ENCODE measurements at places on chromosomes 4 and X.

DNA sequence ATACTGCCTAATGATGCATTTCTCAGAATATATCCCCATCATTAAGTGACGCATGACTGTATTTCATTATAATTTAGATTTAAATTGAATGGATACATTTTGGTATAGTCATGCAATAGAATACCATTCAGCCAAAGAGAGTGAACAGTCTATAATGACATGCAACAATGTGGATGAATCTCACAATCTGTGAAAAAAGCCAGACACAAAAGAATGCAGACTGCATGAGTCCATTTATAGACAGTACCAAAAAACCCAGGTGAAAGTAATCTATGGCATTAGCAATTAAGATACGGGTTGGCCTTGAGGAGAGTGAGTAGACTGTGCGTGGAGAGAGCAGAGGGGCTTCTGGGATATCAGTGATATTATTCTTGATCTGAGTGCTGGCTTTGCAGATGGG is 239.7 kb upstream of the PGRMC2 start:
- ATAC-seq, result no peak

- ATAC-seq, result no peak
Measured at GRCh38 chrX:5907207-5907606, 321.5 kb downstream of the NLGN4X start.

DNA sequence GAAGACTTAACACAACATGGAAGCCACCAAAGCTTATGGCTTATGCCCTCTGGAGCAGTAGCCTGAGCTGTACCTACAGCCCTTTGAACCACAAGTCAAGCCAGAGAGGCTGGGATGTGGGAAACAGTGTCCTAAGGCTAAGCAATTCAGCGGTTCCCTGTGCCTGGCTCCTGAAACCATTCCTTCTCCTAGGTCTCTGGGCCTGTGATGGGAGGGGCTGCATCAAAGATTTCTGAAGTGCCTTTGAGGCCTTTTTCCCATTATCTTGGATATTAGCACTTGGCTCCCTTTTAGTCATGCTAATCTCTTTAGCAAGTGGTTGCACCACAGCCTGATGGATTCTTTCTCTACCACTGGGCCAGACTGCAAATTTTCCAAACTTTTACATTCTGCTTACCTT is 140.5 kb upstream of the NUDT10 start:
- no peak for ATAC-seq

- no peak for ATAC-seq
Measured at GRCh38 chrX:116111934-116112595, 58.5 kb upstream of the AGTR2 start.

- ATAC-seq, result no peak
Measured at GRCh38 chrX:103017542-103017941, 46.4 kb downstream of the BEX1 start.

- no peak for ATAC-seq
Measured at GRCh38 chr4:88148560-88148959, 9.9 kb downstream of the ABCG2 start.

- no peak for ATAC-seq
Measured at GRCh38 chrX:13482746-13483541, 86.5 kb upstream of the EGFL6 start.

GRCh38 chr4:109294006-109294405 is 8.5 kb downstream of the COL25A1 start:
- ATAC-seq, result peak; percentile 62

DNA sequence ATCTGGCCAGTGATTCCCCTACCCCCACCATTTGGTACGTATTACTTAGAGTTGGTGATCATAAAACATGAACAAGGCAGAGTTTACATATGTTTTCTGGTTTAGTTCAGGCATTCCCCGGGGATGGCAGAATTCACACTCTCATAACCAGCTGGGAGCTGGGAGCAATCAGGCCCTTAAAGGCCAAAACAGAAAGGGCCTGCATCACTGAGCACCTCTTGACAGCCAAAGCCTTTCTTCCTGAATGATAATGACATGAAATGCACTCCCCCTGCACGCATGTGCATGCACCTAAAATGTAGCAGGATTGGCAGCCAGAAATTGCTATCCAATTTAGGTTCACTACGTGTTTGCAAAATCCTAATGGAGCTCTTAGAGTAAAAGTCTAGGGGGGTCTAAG is 235.4 kb downstream of the GPC3 start:
- no peak for ATAC-seq

DNA sequence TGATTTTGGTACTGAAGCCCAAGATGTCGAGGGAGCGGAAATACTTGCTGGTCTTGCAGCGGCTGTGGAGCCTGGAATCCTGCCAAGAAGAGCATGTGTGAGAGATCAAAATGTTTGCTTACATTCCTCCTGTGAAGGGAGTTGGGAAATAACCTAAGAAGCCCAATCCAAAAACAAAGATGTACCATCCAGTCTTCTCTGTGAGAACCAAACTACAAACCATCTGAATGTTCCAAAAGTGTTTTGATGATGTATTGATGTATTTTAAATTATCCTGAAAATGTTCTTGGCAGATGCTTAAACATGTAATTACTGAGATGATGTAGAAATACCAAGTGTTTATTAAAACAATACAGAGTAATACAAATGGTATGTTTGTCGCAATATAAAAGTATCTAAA is 10.1 kb upstream of the ADH1A start:
- no peak for ATAC-seq

DNA sequence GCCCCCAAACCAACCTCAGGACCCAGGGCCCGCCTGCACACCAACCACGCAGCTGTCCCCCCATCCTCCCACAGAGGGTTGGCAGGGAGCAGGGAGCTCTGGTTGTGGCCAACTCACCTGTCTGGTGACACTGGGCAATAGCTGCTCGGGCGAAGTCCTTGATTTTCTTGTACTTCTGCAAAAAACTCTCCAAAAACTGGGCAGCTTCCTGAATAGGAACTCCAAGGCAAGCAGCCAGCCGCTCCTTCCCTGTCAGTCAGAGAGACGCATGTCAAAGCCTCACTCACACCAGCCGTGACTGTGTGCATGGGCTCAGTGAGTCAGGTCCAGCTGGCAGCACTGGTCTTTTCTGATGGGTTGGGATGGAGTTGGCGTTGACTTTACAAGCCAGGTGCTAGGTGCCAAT is 26.4 kb downstream of the NAT8L start:
- no peak for ATAC-seq

DNA sequence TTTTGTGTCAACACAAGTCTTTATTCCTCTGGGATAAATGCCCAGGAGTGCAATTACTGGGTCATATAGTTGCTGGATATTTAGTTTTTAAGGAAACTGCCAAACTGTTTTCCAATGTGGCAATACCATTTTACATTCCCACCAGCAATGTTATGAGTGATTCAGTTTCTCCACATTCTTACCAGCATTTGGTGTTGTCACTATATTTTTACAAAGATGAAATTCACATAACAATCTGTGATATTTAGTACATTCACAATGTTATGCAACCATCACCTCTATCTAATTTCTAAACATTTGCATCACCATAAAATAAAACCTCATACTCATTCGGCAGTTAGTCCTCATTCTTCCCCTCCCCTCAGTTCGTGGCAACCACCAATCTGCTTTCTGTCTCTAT is 75.0 kb downstream of the MAMLD1 start:
- ATAC-seq, result no peak

- ATAC-seq, result no peak
Measured at GRCh38 chr4:74796631-74797030, 2.3 kb upstream of the BTC start.
